T follicular helper cell (primary cell): ENCODE measurements at places on chromosomes 7 and 10.

- DNase-seq: no peak
These were observed 28.3 kb downstream of the PALS2 start for GRCh38 chr7:24601600-24601999.

- no peak for DNase-seq
These were observed 200.9 kb upstream of the CNTNAP2 start for GRCh38 chr7:145915679-145916078.

DNA sequence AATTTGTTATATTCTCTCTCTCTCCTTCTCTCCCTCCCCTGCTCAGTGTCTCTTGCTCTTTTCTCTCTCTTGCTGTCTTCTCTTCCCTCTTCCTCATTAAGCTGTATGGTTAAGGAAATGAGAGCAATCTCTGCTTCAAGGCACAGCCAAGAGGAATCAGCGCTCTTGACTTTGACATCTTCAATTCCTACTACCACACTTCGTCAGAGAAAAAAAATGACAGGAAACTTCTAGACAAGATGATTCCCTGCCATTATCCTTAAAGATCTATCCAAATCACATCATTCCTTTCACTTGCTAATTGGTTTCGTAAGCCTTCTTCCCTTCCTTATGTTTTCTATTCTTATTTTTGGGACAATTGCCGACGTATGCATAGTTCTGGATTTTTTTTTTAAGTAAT is 425.0 kb downstream of the KCNMA1 start:
- no peak for DNase-seq

- DNase-seq: no peak
These were observed 19.0 kb upstream of the DMBT1 start for GRCh38 chr10:122541541-122542002.

GRCh38 chr7:35975851-35976454 is 175.1 kb downstream of the SEPTIN7 start:
- DNase-seq: peak; percentile 33

- no peak for DNase-seq
These were observed 261.4 kb upstream of the PITRM1 start for GRCh38 chr10:3433988-3434387.

DNA sequence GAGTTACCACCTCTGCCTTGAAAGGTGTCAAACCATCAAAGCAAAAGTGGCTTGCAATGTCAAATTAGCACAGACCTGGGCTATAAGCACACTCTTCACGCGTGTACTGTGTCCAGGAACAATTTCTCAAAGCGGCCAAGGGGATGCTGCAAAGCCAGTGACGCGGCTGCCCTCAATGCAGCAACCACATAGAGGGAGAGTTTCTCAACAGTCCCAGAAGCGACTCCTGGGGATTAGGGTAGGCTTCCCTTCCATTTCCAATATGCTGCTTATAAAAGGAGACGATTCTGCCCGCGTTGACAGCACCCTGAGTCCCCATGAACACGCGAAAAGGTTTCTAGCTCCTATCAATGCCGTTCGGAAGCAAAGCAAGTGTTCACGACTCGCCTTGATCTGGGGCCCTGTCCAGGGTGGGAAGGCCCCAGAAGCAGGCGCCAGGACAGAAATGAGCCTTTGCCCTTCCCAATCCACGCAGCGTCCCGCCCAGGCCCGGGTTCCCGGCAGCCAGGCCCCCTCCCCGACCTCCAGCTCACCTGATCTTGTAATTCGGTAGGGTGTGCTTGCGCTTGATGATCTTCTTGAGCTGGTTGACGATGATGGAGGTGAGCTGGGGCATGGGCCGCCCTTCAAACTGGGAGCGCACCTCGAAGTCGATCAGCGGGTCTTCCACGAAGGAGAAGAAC is 1.3 kb downstream of the PDZD8 start:
- DNase-seq: no peak

DNA sequence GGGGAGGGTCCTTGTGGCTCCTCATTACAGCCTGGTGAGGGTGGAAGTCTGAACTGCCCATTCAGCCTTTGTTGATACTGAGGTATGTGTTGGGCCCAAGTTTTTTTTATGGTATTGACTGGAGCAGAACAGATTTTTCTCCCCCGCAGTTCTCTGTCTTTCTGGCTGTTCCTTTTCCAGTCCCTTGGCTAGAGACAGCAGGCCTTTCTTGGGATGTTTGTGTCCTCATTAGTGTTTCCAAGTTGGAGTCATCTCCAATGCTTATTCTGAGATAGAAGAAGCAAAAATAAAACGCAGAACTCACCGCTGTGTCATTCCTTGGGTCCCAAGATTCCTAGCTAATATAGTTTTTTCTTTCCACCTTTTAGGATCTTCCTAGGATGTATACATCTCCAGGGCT is 193.3 kb downstream of the RAMP3 start:
- no peak for DNase-seq

- no peak for DNase-seq
These were observed 50.1 kb upstream of the TMEM72 start for GRCh38 chr10:44860811-44861736.

DNA sequence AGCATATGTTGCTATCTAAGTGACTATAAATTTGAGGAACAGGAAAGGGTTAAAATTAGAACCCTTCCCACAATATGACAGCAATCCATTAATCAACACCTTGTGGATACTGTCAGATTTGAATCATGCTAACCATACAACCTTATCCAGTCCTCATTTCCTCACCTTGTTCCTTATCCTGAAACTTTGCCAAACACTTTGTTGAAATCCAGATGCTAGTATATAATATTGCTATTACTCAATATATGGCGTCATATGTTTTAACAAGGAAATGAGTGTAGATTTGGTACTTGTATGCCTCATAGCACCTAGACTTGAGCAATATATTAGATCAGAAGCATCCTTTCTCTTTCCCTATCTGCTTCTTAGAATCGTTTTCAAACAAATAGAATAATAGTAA is 66.3 kb upstream of the SLC25A13 start:
- no peak for DNase-seq

DNA sequence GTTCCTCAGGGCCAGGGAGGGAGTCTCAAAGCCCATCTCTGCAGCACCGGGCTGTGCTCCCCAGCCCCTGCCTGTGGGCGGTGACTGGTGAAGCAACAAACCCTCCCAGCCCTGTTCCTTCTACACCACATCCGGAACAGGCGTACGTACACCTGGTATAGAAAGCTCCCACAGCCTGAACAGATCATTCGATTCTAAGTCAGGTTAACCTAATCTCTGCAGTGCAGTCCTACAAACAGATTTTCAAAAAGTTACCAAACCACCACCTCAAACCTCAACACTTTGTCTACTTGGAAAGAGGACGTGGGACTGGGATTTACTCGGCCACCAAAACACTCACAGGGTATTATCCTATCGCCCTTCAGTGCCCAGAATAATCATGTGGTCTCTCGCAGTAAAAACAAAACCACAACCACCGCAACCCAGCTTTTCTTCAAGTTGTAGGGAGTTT is 238.4 kb downstream of the DIP2C start:
- peak; percentile 58 for DNase-seq

DNA sequence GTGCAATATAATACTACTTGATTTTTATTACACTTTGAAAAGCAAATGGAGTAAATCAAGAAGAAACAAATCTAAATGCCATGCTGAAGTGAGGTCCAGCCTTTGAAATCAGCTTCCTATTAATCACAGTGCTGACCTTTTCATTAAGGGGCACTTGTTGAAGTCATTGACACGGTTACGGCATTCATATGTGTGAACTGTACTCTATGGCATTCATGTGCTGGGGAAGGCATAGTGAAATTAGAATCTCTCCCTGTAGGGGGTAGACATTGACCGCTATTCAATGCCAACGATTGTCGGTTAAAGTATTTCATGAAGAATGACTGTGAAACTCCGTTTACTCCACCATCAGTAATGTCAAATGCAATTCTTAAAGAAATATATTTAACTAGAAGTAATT is 296.1 kb upstream of the SEMA3A start:
- no peak for DNase-seq

GRCh38 chr7:147664541-147664940 is 926.0 kb upstream of the C7orf33 start:
- DNase-seq: no peak

DNA sequence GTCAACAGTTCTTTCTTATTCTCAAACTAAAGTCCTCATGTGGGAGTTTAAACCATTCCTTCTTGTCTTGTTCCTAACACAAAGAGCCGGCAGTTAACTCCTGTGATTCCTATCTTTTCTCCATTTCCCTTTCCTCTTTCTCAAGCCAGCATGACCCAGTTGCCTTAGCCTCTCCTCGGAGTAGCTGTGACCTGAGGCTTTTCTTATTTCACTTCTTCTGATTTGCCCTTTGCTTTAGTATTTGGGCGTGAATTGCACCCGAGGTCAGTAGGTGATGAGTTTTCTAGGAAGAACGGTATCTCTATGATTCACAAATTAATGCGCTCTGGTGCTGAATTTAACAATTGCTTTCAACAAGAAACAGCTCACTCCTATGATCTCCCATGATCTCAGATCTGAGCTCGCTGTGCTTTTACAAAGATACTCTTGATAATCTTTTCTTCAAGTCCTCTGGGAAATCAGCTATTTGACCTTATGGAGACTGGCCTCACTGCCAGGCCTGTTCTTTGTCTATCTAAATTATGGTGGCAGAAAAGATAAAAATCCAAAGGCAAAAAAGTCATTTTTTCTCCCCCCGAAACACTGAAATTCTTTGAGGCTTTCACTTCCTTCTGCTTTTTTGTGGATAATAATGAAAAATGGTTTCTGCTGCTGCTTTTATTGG is 184.6 kb downstream of the JCAD start:
- DNase-seq: no peak

GRCh38 chr7:54841772-54842697 is 83.0 kb upstream of the SEC61G start:
- no peak for DNase-seq

GRCh38 chr7:138784692-138785091 is 13.1 kb upstream of the TMEM213 start:
- no peak for DNase-seq

DNA sequence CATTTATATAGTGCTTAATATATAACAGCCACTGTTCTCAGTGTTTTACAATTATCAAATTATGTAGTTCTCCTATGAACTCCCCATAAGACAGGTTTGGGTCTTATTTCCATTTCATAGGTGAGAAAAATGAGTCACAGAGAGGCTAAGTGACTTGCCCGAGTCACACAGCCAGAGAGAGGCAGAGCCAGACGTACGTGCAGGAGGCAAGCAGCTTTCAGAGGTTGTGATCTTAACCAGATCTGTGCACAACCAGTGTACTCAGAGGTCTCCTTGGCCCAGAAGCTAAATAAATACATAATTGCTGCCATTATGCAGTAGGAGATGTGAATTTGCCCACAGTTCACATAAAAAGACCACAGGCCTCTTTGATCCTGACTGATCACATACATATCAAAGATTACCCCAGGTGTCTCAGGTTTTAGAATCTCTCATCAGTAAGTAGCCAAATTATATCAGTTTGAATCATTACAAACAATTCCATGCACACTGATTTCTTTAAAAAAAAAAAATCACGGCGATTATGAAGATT is 304.7 kb upstream of the AOAH start:
- no peak for DNase-seq

DNA sequence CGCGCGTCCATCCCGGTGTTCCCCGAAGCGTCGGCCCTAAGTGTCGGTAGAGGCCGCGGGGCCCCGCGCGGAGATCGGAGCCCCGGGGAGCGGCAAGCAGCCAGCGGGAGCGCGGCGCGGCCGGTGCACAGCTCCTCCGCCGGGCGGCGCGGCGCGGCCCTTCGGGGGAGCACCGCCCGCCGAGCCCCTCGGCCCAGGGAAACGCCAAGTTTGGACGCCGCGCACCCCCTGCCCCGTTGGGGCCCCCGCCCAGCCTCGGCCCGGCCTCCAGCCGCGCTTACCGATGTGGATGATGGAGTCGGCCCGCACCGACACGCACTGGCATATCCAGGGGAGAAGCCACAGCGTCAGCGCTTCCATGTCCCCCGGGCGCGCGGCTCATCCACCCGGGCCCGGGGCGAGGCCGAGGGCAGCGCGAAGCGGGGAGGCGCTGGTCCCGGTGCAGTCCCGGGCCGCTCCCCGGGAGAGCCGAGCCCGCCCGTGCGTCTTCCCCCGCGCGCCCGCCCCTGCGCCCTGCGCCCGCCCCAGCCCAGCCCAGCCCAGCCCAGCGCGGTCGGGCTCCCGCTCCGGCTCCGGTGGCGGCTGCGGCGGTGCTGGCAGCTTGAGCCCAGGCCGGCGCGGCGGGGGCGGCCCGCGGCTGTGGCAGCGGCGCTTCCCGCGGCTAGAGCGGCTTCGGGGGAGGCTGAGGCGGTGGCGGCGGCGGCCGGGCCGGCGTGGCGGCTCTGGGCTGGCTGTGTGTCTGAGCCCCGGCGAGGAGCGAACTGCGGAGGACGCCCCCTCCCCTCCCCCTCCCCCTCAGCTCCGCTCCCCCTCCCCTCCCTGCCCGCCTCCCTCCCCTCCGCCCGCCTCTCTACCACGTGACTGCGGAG is at the start of gene GRID1:
Gene GRID1, minus strand, starts transcription at position 763 of the 869 bp plus-strand sequence.
- no peak for DNase-seq

DNA sequence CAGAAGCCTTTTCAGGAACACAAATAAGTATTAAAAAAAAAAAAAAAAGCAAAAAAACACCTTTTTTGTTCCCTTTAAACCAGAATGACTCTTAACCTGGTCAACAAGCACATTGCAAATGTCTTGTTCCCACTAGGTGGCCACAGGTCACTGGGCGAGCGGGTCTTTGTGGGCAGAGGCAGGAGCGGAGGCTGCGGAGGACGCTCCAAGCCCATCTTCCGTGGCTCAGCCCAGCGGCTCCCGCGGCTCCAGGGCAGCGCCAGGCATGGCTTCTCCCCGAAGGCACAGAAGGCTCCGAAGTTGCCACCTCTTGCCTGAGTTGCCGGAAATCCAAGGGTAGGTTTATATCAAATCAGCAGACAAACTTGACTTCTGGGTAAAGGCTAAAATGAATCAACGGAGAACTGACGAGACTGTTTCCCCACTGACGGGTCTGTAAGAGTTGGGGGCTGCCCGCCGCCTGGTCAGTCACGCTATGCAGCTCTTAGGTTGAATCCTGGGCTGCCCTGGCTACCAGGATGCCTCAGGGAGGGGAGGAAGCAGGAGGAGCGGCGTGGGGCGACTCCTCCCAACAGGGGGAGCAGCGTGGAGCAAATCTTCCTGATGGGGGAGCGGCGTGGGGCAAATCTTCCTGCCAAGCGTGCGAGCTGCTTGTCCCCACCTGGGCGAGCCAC is 144.5 kb downstream of the PTPRN2 start:
- DNase-seq: no peak

GRCh38 chr7:132770055-132770454 is 193.8 kb upstream of the PLXNA4 start:
- no peak for DNase-seq

GRCh38 chr7:46784732-46785131 is 797.2 kb downstream of the TNS3 start:
- no peak for DNase-seq

GRCh38 chr10:36345807-36346206 is 703.7 kb upstream of the FZD8 start:
- no peak for DNase-seq

- DNase-seq: no peak
These were observed 13.1 kb downstream of the BRAT1 start for GRCh38 chr7:2542011-2542915.
